ENCODE measurements at places on chromosomes 7 and 10.

GRCh38 chr7:43760861-43761260, 2.4 kb downstream of the BLVRA start:
- DNase-seq, result no peak

- DNase-seq, result no peak
Observed at GRCh38 chr10:21464134-21464533, 61.3 kb downstream of the SKIDA1 start.

DNA sequence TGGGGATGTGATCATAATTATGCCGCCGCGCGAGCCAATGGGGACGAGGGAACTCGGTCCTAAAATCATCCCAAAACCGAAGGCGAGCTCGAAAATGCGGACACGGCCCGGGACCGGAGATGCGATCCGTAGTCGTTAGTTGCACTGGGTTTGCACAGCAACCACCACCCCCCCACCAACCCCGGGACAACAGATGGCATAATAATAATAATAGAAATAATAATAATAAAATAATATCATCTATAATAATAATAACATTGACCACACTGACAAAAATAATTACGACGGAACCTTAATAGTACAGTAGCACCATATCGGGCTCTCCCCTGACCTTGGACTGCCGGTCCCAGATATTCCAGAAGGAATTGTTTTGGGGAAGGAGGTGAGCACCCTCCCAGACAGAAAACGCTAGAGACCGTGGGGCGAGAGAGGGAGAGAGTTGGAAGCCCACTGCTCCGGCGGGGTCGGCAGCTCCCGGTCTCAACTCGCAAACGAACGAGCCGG, 1.1 kb upstream of the EMX2 start:
- DNase-seq, result no peak

- DNase-seq, result no peak
Observed at GRCh38 chr7:44956157-44956766, 22.6 kb downstream of the MYO1G start.

DNA sequence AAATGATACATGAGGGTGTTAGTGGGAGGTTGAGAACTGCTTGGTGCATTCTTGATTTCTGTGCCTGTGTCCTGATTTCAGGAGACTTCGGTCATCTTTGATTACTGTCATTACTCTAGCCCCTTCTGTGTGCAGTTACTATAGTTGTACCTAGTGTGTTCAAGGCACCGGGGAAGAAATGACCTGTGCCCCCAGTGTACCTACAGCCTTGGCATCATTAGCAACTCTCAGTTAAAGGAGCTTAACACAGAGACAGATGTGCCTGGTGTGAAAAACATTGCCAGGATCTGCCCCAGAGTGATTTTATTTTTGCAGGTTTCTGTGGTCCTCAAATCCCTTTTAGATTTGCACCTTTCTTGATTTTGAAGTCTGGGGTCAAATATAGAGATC, 62.2 kb downstream of the ARID5B start:
- no peak for DNase-seq

DNA sequence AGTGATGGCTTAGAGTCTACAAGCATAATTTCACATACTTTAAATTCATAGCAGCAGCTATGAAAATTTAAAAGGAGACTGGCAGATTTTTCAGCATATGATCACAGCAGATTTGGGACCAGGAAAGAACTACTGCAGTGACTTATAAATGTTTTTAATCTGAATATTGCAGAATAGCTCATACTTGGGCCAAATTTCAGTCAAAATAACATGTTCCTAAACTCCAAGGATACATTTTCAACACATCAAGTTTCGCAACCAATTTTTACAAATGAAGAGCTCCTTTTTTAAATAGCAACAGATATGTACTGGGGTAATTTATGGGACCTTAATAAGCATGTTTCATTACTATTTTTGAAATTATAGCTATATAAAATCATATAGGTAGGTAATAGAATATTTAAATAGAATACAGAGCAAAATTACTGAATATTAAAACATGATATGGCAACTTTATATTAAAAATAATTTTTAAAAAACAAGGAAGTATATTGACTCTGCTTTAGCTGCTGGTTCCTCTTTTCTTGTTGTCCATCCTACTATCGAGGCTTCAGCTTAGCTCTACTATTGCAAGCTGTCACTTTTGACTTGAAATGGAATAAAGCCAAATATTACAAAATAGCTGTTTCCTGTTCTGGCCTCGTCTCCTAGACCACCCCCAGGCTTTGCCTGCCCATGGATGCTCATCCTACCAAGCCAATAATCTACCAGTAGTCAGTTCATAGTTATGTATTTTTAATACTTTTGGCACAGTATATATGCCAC, 123.1 kb downstream of the NRBF2 start:
- no peak for DNase-seq

- DNase-seq, result no peak
Observed at GRCh38 chr7:42167206-42167605, 69.8 kb downstream of the GLI3 start.

DNA sequence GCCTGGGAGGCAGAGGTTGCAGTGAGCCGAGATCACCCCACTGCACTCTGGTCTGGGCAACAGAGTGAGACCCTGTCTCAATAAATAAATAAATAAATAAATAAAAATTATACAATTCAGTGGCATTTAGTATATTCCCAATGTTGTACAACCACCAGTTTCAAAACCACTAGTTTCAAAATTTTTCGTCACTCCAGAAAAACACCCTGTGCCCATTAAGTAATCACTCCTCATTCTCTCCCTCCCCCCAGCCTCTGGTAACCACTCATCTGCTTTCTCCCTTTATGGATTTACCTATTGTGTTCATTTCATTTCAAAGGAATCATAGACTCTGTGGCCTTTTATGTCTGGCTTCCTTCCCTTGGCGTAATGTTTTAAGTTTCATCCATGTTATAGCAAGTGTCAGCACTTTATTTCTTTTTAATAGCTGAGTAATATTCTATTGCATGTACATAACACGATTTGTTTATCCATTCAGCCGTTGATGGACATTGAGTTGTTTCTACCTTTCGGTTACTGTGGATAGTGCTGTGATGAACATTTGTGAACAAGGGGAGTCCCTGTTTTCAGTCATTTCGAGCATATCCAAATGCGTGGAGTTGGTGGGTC, 29.4 kb upstream of the GOLGA7B start:
- no peak for DNase-seq

DNA sequence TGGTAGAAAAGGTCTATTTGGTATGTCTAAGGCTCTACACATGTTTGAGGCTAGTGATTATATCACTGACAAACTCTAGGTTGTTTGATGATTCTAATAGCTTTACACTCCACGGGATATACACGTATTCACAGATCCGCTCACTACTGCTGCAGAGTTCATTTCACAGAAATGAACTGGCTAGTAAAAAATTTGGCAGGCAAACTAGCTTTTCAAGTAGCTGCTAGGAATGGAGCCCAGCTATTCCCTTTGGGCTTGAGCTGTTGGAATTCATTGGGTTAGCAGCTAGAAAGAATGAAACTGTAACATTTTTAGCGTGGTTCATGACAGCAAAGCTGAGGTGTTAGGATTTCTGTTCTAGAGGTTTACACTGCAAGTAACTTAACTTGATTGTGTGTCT, 37.6 kb downstream of the R3HCC1L start:
- DNase-seq, result no peak

- DNase-seq, result no peak
Observed at GRCh38 chr7:131873581-131873980, 317.2 kb upstream of the PODXL start.

DNA sequence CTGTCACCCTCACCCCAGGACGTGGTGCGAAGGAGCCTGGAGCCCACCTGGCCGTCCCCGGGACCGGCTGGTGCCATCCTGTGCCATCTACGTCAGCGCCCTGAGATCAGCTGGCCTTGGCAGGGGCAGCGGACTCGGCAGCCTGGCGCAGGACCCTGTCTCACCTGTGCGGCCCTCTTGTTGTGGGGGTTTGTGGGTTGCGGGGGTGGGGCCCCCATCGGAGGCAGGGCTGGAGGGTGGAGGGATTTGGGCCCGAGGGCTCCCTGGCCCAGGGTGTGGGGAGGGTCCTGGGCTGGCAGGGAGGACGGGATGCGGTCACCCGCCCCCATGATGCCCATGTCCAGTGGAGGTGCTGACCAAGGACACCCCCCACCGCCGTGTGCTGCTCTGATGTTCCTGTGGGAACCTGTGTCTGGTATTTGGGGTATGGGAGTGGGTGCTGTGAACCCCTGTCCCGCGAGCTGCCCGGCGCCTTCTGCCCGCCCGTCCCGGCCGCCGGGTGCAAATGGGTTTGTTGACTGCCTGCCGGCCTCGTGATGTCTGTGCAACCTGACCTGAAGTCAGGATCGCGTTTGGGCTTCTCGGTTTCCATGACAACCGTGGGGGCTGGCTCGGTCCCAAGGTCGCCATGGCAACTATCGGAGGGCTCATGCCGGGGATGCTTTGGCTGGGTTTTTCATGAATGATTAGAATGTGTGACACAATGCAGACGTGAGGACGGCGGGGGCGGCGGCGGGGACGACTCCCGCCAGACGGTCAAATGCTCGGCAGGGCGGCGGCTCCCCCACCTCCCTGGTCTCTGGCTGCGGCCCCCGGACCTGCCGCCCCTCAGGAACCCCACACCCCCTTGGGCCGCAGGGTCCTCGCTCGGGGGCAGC, 7.3 kb downstream of the MAFK start:
- DNase-seq, result no peak

Measured in activated B cell treated with CpG ODN at 0.5 μM for 24 hours (primary cell).